ENCODE measurements at places on chromosomes 12 and 14.

GRCh38 chr14:90850487-90850886, 34.3 kb upstream of the TTC7B start:
- peak; percentile 25 for DNase-seq

- no peak for DNase-seq
Measured at GRCh38 chr14:68174446-68174845, 354.9 kb downstream of the RAD51B start.

DNA sequence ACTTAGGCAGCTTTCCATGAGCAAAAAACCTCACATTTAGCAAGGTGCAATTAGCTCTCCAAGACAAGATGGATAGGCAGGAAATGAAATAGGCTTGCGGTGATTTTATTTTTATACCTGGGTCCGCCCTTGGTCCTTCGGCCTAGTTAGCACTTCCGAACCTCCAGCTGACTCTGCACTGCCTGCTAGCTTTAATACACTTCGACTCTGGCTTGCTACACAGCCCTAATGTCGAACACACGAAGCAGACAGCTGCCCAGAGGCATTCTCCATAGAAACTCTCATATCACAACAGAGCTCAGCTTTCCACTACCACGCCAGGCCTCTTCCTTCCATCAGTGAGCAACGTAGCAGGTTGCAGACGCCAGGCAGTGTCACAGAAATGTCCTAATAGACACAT, 688.0 kb downstream of the VRK1 start:
- no peak for DNase-seq

- DNase-seq, result peak; percentile 45
Measured at GRCh38 chr14:64569138-64569631, 19.4 kb downstream of the PPP1R36 start.

- no peak for DNase-seq
Measured at GRCh38 chr12:124828264-124829007, 35.2 kb downstream of the SCARB1 start.

- no peak for DNase-seq
Measured at GRCh38 chr14:94473666-94474410, 2.2 kb downstream of the SERPINA9 start.

- peak; percentile 77 for DNase-seq
Measured at GRCh38 chr12:110316861-110317260, 35.8 kb downstream of the ATP2A2 start.

- DNase-seq, result no peak
Measured at GRCh38 chr14:62234849-62235248, 472.6 kb downstream of the SNAPC1 start.

DNA sequence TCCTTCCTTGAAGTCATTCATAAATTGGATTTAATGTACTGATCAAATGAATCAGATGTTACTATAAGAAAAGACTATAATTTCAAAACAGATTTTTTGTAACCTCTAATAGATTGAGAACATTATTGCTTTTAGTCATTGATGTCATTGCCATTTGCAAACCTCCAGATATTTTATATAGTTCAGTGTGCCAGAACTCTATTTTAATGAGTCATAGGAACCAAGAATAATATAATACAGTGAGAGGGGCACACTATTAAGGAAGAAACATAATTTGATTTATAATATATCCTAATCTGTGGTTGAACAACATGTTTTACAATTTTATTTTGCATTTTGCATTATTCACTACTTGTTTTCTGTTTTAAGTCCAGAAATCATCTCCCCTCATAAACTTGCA, 78.0 kb downstream of the LRRC9 start:
- DNase-seq, result no peak

DNA sequence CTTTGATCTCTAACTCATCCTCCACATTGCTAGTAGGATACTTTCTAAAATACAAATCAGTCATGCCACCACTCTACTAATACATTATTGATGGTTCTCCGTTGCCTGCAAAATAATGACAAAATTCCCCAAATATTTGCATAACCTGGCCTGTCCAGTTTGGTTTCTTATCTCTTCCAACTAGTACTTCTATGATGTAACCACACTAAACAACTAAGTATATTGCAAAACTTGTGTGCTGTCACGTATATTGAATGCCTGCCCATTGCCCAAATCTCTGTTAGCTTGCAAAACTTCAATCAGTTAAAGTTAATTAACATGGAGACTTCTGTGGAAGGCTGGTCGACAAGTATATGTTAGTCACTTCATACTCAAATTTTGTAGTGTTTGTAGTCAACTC, 6.5 kb downstream of the OR6C74 start:
- no peak for DNase-seq

DNA sequence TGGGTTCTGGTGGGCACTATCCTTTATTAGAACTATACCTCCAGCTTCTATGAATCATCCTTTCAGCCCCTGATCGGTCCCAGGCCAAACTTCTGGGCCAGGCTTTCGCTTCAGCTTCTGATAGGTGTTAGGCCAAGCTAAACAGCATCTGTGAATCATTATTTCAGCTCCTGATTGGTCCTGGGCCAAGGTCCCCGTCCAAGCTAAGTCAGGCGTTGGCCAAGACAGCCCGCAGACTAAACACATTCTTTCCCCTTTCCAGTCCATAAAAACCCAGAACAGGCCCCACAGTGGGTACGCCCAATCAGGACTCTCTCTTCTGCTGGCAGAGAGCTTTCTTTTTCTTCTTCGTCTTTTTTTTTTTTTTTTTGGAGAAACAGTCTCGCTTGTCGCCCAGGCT, 1808.9 kb upstream of the SEL1L start:
- no peak for DNase-seq

- no peak for DNase-seq
Measured at GRCh38 chr12:131834798-131835615, 6.8 kb downstream of the MMP17 start.

- no peak for DNase-seq
Measured at GRCh38 chr14:99554184-99554583, 49.8 kb downstream of the CCDC85C start.

DNA sequence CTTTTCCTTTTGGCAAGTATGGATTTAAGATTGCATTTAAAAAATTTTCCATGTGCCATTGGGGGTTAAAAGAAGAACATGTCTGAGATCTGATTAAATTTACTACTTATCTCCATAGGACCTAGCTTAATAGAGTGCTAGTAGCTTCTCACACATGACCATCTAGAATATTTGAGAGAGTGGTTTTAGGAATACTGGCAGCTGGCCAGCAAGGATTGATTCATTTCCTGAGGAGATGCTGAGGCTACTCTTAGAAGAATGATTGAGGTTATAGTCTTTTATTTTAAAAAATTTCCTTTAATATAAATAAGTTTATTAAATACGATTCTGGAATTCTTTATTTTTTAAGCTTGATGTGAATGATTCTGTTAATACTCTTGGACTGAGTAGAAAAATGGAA, 56.2 kb downstream of the MIPOL1 start:
- no peak for DNase-seq

DNA sequence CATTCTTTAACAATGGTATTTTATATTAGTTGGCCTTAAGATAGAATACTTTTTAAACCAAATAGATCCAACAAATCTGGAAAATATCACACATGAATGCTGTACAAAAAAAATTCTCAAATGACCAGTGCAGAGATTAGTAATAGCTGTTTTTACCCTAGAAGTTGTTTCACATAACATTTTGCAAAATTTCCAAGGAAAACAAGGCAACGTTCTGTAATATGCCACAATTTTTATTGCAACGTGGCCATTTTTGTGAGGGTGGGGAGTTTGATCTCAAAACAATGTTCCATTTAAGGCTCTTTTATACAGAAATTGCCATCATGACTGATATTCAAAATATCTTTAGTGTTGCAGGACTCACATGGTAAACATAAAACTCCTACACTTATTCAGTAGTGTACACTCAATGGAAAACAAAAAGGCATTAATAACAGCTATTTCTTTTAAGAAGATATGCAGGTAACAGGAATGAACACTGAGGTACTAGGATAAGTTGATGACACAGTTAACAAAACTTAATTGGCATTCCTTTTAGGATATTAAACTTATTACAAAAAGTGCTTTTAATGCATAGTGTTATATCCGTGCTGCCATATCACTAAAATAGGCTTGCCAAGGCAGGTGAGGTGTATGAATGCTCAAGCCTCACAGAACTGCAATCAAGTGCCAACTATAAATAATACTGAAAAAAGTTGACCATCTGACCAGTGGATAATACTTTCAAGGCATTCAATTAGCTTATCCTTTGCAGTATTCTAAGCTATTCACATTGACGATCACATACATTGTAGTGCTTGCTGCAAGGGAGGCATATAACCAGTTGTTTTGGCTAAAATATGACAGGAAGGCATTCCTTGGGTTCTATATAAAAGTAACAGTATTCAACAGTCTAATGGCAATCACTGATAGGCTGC, 2.3 kb downstream of the CFL2 start:
- DNase-seq, result no peak

- no peak for DNase-seq
Measured at GRCh38 chr14:101109981-101110728, 206.6 kb upstream of the RTL1 start.

- DNase-seq, result no peak
Measured at GRCh38 chr12:109814600-109815150, 18.5 kb downstream of the TRPV4 start.
